ENCODE measurements at places on chromosomes 16 and 17. TPM values are rescaled to one million over a fixed set of nuclear protein-coding genes. Genes with fewer than 3 reads are reported as not detected.

DNA sequence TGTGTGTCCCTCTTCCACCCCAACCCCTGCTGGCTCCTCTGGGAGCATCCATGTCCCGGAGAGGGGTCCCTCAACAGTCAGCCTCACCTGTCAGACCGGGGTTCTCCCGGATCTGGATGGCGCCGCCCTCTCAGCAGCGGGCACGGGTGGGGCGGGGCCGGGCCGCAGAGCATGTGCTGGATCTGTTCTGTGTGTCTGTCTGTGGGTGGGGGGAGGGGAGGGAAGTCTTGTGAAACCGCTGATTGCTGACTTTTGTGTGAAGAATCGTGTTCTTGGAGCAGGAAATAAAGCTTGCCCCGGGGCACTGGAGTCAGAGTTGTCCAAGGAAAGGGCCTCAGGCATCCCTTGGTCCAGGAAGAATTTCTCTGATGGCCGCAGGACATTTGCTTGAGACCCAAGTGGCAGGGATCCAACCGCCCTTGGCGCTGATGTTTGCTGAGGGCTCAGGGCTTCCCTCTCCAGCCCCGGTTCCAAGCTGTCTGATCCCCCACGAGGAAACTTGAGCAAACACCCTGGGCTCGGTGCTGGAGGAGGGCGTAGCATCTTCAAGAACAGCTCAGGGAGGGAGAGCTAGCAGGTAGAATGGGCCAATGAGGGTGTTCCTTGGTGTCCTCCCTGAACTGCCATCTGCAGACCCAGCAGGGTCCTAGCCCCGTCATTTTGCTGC is 4.5 kb downstream of the NXPH3 start:
- H3K27ac ChIP-seq, result no peak overlapping the region
- DNase-seq, result peak; percentile 52
- no peaks in the 10 kb centered on the region for H3K4me1 ChIP-seq
- H3K27me3 ChIP-seq, result peaks cover 18% of the 10 kb centered on the region

DNA sequence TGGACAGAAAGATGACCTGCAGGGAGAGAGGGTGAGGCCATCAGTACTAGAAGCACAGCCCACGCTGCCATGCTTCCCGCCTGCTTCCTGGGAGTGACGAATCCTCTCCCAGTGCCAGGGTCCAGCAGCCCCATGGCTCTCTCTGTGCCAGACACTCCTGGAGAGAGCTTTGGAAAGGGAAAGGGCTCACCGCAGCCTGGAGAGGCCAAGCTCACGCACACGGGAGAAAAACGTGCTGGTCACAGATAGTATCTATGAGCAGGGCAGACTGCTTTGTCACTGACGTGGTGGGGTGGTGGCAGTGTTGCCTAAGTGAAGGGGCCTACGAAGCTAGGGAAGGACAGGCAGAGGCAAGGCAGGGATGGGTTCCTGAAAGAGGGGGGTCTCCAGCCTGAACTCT is 5.4 kb downstream of the WBP2 start:
- no peaks in the 10 kb centered on the region for H3K27me3 ChIP-seq
- no peak overlapping the region for H3K4me3 ChIP-seq
- no peaks in the 10 kb centered on the region for H3K4me1 ChIP-seq
- no peak overlapping the region for H3K27ac ChIP-seq

GRCh38 chr16:56691885-56692284 is 9.6 kb downstream of the MT1X start:
- no peaks in the 10 kb centered on the region for H3K27me3 ChIP-seq
- peak; percentile 69 for DNase-seq
- no peak overlapping the region for H3K4me3 ChIP-seq
- no peaks in the 10 kb centered on the region for H3K36me3 ChIP-seq
- no peak overlapping the region for H3K27ac ChIP-seq

DNA sequence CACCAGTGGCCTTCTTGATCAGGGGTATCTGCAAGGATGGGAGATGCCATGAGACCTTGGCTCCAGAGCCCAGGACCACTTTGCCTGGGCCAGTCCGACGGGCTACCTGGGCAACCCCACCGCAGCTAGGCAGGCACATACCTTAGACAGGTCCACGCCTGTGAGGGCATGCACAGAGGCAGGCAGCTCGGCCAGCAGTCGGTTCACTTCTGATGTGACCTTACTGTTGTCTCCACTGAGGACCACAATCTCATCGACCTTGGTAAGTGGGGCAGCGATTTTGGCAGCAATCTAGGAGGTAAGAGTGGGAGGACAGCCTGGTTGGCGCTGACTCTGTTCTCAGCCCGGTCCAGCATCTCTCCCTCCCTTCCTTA is 17.0 kb downstream of the FLOT2 start:
- no peak overlapping the region for H3K4me3 ChIP-seq
- no peaks in the 10 kb centered on the region for H3K4me1 ChIP-seq
- DNase-seq, result no peak
- no peaks in the 10 kb centered on the region for H3K27me3 ChIP-seq

GRCh38 chr17:82238472-82239201 is 9.8 kb downstream of the SLC16A3 start:
- no peak overlapping the region for H3K27ac ChIP-seq
- H3K4me3 ChIP-seq, result no peak overlapping the region
- peaks cover 22% of the 10 kb centered on the region for H3K36me3 ChIP-seq
- no peaks in the 10 kb centered on the region for H3K27me3 ChIP-seq
- peak; percentile 75 for DNase-seq
- peaks cover 3% of the 10 kb centered on the region for H3K4me1 ChIP-seq

DNA sequence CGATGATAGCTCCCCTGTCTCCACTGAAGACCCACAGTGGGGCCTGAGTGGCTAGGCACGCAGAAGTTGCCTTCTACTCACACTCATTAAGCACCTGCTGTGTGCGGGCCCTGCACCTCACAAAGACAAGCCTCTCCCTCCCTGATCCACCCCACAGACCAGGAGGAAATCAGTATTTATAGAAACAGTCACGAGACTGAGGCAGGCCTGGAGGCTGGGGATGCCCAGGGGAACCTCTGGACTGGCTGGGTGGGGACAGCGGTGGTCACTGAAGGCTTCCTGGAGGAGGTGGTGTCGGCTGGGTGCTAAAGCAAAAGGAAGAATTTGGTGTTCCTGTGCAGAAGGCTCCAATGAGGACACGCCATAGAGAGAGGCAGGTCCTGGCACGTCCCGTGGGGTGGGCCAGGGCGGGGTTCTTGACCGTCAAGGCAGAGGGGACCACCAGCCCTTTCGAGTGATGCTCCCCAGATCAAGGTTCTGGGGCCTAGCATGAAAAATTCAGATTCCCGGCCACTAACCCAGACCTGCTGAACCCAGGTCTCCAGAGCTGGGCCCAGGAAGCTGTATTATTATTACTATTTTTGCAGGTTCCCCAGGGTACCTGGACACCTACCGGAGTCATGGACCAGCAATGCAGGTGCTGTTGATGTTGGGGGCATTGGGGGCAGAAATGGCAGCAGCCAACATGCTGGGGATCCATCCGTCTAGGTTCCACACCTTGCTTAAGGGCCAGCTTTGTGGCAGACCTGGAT is 23.0 kb downstream of the PPL start:
- DNase-seq, result peak; percentile 63
- peaks cover 8% of the 10 kb centered on the region for H3K4me1 ChIP-seq
- H3K27ac ChIP-seq, result no peak overlapping the region
- no peaks in the 10 kb centered on the region for H3K36me3 ChIP-seq
- no peaks in the 10 kb centered on the region for H3K27me3 ChIP-seq

DNA sequence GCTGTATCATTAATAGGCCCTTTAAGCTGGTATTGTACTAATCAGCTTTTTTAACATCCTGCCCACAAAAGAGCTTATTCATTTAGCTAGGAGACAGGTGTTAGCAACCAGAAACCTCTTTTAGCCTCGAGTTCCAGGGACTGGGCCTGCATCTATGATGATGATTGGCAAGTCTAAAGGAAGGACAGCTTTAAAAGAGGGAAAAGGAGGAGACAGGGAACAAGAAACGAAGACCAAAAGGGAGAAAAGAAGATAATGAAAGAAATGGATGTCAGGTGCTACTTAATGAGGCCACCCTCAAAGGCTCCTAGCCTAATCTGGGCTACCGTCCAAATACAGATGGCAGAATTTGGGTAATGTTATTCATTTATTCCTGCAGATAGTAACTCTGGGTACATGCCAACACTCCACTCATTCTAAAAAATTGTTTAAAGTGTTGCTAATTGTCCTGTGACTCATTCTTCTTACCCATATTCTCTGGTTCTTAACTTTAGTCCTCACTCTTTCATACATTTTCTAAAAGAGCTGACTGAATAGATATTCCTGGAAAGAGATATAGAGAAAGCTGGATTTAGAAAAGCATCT is 18.7 kb upstream of the RFFL start:
- H3K4me3 ChIP-seq, result no peak overlapping the region
- H3K27ac ChIP-seq, result no peak overlapping the region
- no peaks in the 10 kb centered on the region for H3K27me3 ChIP-seq
- DNase-seq, result no peak

DNA sequence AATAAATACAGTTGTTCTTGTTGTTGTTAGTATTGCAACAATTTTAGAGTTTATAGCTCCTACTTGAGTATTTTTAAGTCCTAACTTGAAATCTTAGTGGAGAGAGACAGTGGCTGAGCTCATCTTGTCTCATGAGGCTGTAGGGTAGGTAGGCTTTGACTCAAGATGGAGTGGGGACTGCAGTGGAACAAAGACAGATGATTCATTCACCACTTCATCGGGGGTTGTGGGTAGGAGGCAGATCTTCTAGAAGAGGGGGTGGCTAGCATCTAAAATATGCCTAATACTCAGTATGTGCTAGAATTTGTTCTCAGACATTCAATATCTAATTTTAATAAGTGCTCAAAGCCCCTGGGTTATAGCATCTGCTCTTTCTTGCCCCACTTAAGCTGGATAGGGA is 13.1 kb upstream of the MMD start:
- no peaks in the 10 kb centered on the region for H3K36me3 ChIP-seq
- H3K27me3 ChIP-seq, result no peaks in the 10 kb centered on the region
- no peak overlapping the region for H3K27ac ChIP-seq
- DNase-seq, result no peak

- no peaks in the 10 kb centered on the region for H3K27me3 ChIP-seq
- H3K27ac ChIP-seq, result no peak overlapping the region
- no peak for DNase-seq
- H3K4me1 ChIP-seq, result no peaks in the 10 kb centered on the region
- no peak overlapping the region for H3K4me3 ChIP-seq
These were observed 16.2 kb downstream of the CCDC42 start for GRCh38 chr17:8728251-8728938.

DNA sequence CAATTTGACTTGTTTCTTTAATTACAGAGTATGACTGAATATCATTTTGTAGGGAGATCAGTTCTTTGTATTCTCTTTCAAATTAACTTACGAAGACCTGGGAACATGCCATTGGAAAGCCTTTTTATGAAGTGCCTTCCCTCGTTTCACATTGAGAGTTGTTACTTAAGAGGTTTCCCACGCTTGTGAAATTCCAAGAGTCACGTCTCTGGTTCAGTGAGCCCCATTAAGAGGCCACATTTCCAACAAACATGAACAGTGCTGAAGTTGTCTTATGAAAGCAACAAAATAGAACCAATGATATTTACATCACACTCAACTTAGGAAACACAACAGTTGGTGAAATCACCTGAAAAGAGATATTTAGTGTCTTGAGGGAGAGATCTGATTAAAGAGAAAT is 334.1 kb downstream of the TOX3 start:
- H3K4me3 ChIP-seq, result no peak overlapping the region
- H3K27ac ChIP-seq, result no peak overlapping the region
- H3K36me3 ChIP-seq, result no peaks in the 10 kb centered on the region

GRCh38 chr16:28292731-28293600 is 641 bp downstream of the SBK1 start:
- H3K27me3 ChIP-seq, result no peaks in the 10 kb centered on the region
- peaks cover 6% of the 10 kb centered on the region for H3K36me3 ChIP-seq
- peak overlapping the region; percentile 94 for H3K4me3 ChIP-seq
- peak; percentile 95 for DNase-seq
- H3K27ac ChIP-seq, result peak overlapping the region; percentile 93

- no peaks in the 10 kb centered on the region for H3K4me1 ChIP-seq
- DNase-seq, result peak; percentile 73
- no peaks in the 10 kb centered on the region for H3K36me3 ChIP-seq
- H3K27ac ChIP-seq, result no peak overlapping the region
- H3K4me3 ChIP-seq, result no peak overlapping the region
These were observed 14.6 kb downstream of the ATP5PD start for GRCh38 chr17:75031972-75032719.

GRCh38 chr16:47986031-47986430 is 169.8 kb downstream of the ABCC12 start:
- no peaks in the 10 kb centered on the region for H3K36me3 ChIP-seq
- H3K27me3 ChIP-seq, result peaks cover 6% of the 10 kb centered on the region
- peak; percentile 74 for DNase-seq
- H3K27ac ChIP-seq, result no peak overlapping the region
- peak overlapping the region; percentile 17 for H3K4me3 ChIP-seq
- H3K4me1 ChIP-seq, result peaks cover 20% of the 10 kb centered on the region

DNA sequence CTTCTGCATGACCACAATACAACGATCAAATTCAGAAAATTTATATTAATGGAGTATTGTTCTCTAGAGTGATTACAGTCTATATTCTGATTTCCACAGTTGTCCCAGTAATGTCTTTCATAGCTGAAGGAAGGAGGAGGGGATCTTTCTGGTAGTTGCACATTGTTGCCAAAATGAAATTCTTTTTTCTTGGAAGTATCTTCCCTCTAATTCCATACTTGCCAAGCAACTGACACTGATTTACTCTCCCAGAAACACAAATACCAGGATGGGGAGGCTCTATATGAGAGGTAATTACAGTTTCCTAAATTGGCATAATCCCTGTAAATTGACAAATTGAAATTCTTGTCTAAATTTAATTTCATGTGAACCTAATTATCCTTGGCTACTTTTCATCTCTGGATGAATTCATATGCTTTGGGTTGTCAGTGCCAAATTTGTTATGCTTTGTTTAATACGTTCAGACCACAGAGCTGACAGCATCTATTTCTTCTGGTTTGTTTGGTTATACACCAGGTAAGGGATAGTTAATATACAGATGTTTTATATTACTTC is 30.0 kb downstream of the NOL11 start:
- no peaks in the 10 kb centered on the region for H3K4me1 ChIP-seq
- no peaks in the 10 kb centered on the region for H3K27me3 ChIP-seq
- H3K4me3 ChIP-seq, result no peak overlapping the region

NOB1 gene
- total RNA-seq, result 53.1 TPM

HBA2 gene
- total RNA-seq, result not detected

INCA1 gene
- total RNA-seq, result 1.6 TPM

CASKIN2 gene
- 27.1 TPM for total RNA-seq

BEAN1 gene
- total RNA-seq, result not detected

ALOX12B gene
- total RNA-seq, result 2.9 TPM

TMEM204 gene
- not detected for total RNA-seq

PRPSAP2 gene
- 61.6 TPM for total RNA-seq

MRPL12 gene
- 60.6 TPM for total RNA-seq

MYLK3 gene
- total RNA-seq, result 2.4 TPM

CD19 gene
- total RNA-seq, result not detected

KRTAP4-1 gene
- not detected for total RNA-seq
